ENCODE measurements at places on chromosomes 1 and 21.

GRCh38 chr1:40768146-40768990, 15.2 kb upstream of the KCNQ4 start:
- H3K4me3 ChIP-seq, result no peak overlapping the region
- no peaks in the 10 kb centered on the region for H3K4me1 ChIP-seq
- 0 out of 2 replicates have a peak, but pooled peaks cover 17% of the 10 kb centered on the region for H3K36me3 ChIP-seq
- no peak overlapping the region for H3K27ac ChIP-seq
- no peak for DNase-seq

GRCh38 chr1:233523047-233523446, 90.9 kb upstream of the KCNK1 start:
- no peak overlapping the region for H3K4me3 ChIP-seq
- H3K27ac ChIP-seq, result no peak overlapping the region
- no peak for DNase-seq
- no peaks in the 10 kb centered on the region for H3K36me3 ChIP-seq
- no peaks in the 10 kb centered on the region for H3K4me1 ChIP-seq

GRCh38 chr21:39620856-39621255, 8.1 kb downstream of the B3GALT5 start:
- DNase-seq, result no peak
- no peak overlapping the region for H3K4me3 ChIP-seq
- no peaks in the 10 kb centered on the region for H3K4me1 ChIP-seq
- no peaks in the 10 kb centered on the region for H3K36me3 ChIP-seq

DNA sequence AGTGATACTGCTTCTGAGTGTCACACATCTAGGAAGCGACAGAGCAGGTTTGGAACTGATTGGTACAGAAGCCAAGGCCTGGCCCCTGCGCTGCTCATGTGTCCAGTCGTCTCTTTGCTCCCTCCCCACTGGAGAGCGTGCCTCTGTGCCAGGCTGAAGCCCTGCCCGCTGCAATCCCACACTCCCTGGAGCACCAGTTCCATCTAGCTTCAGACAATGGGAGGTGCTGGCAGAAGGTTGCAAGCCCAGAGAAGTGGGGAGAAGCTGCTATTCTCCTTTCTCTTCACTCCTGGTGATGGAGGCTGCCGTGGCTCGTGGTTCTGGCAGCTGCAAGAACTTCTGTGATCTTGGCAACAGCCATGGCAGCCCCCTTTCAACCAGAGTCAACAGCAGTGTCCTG, 250.9 kb downstream of the MATN1 start:
- H3K4me1 ChIP-seq, result no peaks in the 10 kb centered on the region
- H3K4me3 ChIP-seq, result no peak overlapping the region
- H3K36me3 ChIP-seq, result no peaks in the 10 kb centered on the region
- 0 out of 2 replicates have a peak, but pooled peaks cover 4% of the 10 kb centered on the region for H3K27me3 ChIP-seq
- no peak for DNase-seq

All from GM23248 (cell line).